Endothelial cell (in vitro differentiated cells): ENCODE measurements at places on chromosomes 1 and 21.

- no peak for DNase-seq
These were observed 18.8 kb upstream of the LAPTM5 start for GRCh38 chr1:30776097-30777059.

- no peak for DNase-seq
These were observed 3.6 kb downstream of the OTUD3 start for GRCh38 chr1:19885821-19886220.

GRCh38 chr21:34673006-34673405 is 4.2 kb downstream of the CLIC6 start:
- DNase-seq = no peak

DNA sequence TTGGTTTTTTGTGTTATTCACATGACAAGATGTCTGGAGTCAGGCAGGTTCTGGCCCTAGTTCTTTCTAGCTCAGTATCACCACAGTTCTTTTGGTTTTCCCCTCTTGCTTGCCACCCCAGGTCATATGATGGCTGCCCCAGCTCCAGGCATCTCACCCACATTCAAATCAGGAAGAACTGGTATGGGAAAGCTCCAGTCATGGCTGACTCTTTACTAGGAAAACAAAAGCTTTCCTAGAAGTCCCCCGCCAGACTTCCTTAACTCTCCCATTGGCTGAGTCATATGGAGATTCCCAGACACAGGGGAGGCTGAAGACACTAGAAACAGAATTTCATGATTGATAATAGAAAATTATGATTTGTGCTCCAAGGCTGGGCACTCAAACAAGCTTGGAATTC is 22.1 kb upstream of the EYA3 start:
- DNase-seq = no peak
